ENCODE measurements at places on chromosomes 3 and 15.

GRCh38 chr15:82966671-82967071, 14.2 kb upstream of the HOMER2 start:
- DNase-seq = no peak

- no peak for DNase-seq
These were observed 75.1 kb downstream of the MOBP start for GRCh38 chr3:39542588-39542988.

DNA sequence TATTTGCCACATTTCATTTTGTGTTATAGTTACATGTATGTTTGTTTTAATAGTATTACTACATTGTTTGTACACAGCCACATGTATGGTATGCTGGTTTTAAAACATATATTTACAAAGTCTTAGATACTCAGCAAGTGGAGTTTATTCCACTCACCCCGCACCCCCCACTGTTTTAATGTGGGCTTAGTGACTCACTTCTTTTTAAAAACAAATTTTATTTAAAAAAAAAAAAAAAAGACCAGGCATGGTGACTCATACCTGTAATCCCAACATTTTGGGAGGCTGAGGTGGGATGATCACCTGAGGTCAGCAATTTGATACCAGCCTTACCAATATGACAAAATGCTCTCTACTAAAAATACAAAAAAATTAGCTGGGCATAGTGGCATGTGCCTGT, 26.9 kb upstream of the TJP1 start:
- DNase-seq = no peak

- DNase-seq = peak; percentile 99
These were observed at the start of gene NDUFB4 for GRCh38 chr3:120596116-120596852. NDUFB4 (plus strand) TSS chr3:120596336; CDS start chr3:120596360, 24 bp downstream.

- DNase-seq = no peak
These were observed 1011.7 kb downstream of the SQOR start for GRCh38 chr15:46646490-46646889.

- DNase-seq = peak; percentile 84
These were observed 37.5 kb upstream of the IQSEC1 start for GRCh38 chr3:13110678-13111116.
